ENCODE measurements at places on chromosomes 4 and X. TPM values are rescaled to one million over a fixed set of nuclear protein-coding genes. Genes with fewer than 3 reads are reported as not detected.

DNA sequence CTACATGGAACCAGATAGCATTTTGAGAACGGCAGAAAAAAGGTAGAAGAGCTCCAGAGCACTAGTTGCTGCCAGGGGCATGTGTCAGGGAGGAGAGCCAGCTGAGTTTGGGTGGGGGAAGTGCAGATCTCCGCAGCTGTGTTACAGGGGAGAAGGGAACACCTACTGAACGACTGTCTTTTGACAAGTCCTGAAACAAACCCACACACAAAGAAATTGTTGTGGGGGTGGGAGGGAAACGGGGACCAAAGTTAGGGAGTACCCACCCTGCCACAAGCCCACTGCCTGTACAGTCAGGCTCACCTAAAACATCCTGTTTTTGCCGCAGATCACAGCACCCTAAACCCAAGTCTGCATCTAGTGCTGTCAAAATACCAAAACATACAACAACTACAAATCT, 55.5 kb downstream of the LEF1 start:
- DNase-seq = no peak

- DNase-seq = no peak
Observed at GRCh38 chrX:40145001-40145922, 47.5 kb upstream of the BCOR start.

The WDR1 gene
- total RNA-seq = 313 TPM

DNA sequence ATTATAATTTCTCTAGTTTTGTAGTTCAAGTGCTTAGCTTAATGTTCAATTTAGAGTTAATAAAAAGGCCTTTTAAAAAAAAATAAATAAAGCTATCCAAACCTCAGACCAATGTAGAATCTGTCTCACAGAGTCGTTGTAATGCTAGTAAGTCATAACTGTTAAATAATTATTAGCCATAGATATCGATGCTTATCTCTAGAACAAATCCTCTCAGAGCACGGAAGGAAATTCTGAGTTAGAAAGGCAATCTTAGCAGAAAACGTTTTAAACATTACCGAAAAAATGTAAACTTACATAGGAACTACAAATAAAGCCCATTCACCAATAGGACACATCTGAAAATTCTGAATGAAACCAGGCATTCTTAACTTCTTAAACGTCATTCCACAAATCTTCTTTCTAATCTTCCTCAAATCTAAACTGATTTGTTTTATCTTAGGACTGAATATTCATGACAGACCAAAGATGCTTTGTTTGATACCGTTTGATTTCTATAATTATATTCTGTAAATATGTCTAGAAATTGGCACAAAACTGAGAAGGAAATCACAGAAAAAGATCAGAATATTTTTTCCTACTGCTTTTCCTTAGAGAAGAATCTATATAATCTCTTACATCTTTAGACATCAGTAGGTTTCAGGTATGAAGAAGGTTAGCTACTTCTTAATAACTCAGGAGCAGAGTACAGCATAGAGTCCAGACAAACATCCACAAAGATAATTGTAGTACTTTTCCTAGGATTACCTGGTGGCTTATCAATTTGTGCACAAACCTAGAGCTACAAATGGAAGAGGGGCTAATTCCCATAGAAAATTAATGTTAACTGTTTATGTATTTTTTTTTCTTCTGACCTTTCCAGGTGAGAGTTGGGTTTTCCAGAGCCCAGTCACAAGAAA, 140.7 kb downstream of the BTC start:
- DNase-seq = no peak

The GLOD5 gene
- total RNA-seq = not detected

- no peak for DNase-seq
Observed at GRCh38 chr4:16027114-16027513, 56.7 kb downstream of the PROM1 start.

GRCh38 chrX:1207496-1208025, 4.9 kb downstream of the CRLF2 start:
- DNase-seq = no peak

The CMC4 gene
- total RNA-seq = 5.7 TPM

All from type B pancreatic cell (in vitro differentiated cells).